Astrocyte of the spinal cord (primary cell): ENCODE measurements at places on chromosomes 5 and 9.

DNA sequence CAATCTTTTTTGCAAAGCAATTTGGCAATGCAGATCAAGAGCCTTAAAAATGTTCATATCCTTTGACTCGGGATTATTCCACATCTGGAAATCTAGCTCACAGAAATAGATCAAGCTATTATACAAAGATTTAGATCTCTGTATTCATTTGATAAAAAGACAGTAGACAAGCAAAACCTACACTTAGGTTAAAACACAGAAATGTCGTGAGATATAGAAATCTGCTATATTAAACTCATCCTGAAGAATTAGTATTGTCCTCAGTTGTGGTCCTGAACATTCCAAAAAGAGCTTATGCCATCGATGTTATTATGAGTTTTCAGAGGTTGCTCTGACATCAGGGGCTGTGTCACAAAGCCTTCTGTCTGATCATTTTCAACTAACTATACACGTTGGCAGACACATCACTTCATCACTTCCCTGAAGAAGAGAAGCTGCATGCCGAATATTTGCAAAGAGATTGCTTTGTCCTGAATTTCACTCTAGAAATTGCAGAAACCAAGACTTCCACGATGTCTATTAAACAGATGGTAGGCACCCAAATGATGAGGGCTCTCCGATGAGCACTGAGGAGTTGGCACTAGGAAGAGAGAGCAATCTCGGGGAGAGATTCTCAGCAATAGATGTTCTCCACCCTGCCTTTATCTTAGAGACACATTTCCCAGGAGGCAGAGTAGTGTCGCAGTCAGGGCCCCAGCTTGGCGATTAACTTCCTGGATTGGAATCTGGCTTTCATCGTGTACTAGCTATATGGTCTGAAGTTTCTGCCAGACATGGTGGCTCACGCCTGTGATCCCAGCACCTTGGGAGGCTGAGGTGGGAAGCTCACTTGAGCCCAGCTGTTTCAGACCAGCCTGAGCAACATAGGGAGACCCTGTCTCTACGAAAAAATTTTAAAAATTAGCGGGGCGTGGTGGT lies 1.9 kb upstream of the UBTD2 start:
- no peak for DNase-seq

DNA sequence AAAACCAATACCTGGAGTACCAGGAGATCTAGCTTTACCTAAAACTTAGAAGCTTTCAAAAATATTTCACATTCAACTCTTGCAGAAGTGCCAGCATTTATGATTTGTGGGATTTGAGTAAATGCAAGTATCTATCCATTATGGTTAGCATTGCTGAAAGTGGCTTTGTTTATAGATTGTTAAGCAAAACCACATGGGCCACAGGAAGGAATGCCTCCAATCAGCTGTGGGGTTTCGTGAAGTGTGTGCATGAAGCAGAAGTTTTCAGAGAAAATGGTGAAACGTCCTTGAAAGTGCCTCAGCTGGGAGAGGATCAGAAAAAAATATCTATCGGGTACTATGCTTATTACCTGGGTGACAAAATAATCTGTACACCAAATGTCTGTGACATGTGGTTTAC lies 4.2 kb downstream of the LECT2 start:
- DNase-seq, result peak; percentile 25

- no peak for DNase-seq
Observed at GRCh38 chr5:135891791-135892190, 3.9 kb downstream of the IL9 start.

- no peak for DNase-seq
Observed at GRCh38 chr9:131731237-131731636, 8.6 kb downstream of the RAPGEF1 start.

GRCh38 chr5:11289208-11289607 lies 528.2 kb upstream of the DAP start:
- DNase-seq, result no peak

DNA sequence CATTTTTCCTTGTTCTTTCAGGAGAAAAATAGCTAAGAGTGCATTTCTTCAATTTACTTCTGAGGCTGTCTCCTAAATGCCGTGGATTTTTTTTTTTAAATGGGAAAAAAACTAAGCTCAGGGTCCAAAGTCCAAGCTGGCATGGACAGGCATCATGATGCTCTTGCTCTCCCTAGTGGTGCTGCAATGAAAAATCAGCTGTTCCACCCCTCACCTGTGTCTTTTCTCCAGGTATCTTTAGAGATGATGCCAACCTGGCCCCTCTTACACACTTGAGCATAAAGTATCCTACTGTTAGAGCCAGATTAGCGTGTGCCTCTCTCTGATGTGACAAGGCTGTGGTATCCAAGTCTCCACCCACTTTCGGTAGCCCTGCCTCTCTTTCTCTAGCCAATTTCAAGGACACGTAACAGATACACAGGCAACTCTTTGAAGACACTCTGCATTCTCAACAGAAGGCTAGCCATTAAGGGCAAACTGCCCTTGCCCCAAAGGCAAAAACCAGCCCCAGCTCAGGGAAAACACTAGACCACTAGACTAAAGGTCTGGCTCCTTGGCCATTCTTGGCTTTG lies 208.8 kb downstream of the SAXO1 start:
- no peak for DNase-seq

- DNase-seq, result no peak
Observed at GRCh38 chr9:92980085-92980745, 32.9 kb downstream of the FGD3 start.

- no peak for DNase-seq
Observed at GRCh38 chr9:94985649-94986048, 259.1 kb downstream of the AOPEP start.

GRCh38 chr9:94277885-94278536 lies 18.9 kb downstream of the ZNF169 start:
- DNase-seq, result no peak

DNA sequence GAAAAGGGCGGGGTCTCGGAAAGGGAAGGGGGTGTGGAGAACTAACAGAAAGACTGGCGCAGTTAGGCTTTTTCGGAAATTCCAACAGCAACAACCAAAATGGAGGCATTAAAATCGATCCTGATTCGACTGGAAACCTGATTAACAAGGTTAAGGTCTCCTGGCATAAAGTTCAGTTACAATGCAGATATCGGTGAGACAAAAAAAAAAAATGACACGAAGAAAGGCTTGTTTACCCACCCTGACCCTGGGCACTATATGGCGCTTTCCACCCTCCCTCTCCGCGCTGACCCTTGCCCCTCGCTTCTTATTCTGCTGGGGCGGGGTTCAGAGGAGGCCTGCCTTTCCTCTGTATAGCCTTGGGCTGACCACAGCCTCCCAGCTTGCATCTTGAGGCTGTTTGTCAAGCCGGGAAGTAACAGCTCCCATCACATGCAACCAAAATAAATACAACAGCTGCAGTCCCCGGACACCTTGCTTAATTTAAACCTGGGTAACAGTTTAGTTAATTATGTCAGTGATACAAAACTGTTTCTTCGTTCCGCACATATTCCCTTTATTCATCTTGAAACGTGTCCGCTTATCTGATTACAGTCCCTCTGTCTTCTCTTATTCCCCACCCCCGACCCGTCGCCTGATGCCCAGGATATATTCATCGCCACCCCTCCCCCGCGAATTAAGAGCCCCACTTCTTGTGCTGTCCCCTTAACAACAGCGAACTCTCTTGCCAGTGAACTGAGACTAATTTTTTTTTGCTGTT lies 795 bp upstream of the PJA2 start:
- DNase-seq, result peak; percentile 86

DNA sequence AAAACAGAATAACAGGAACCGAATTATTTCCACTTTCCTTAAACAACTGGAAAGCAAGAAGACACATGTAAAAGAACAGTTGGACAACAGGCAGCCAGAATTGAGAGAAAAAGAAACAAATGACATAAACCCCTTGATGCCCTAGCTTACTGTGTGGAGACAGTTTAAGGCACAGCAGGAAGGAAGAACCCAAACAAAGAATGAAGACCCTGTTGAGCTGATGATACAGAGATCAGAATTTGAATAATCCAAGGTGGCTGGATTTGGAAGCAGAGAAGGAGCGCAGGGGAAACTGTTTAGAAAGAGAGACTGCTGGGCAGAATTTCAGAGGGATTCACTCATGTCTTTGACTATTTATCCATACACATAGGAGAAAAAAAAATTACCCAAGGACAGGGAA lies 316.3 kb upstream of the POU5F2 start:
- peak; percentile 20 for DNase-seq

DNA sequence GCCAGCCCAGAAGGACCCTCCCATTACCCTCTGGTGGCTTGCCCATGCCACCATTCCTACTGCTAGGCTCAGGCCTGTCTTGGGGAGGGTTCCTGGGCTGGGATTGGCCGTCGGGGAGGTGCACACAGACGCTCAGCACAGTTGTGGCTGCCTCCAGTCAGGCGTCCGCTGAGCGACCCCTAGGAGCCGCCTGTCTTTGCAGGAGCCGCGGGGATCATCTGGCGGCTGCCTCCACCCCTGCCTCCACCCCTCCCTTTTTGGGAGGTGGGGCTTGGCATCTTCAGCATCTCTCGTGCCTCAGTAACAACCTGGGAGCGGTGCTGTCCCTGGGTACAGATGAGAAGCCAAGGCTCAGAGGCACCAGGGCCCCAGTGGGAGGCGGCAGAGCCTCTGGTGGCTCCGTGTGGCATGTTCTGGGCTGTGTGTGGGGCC lies 39.6 kb downstream of the RXRA start:
- peak; percentile 43 for DNase-seq

GRCh38 chr9:132690696-132691095 lies 20.4 kb downstream of the GTF3C4 start:
- no peak for DNase-seq

- no peak for DNase-seq
Observed at GRCh38 chr5:180080486-180081280, 9.1 kb upstream of the RNF130 start.

DNA sequence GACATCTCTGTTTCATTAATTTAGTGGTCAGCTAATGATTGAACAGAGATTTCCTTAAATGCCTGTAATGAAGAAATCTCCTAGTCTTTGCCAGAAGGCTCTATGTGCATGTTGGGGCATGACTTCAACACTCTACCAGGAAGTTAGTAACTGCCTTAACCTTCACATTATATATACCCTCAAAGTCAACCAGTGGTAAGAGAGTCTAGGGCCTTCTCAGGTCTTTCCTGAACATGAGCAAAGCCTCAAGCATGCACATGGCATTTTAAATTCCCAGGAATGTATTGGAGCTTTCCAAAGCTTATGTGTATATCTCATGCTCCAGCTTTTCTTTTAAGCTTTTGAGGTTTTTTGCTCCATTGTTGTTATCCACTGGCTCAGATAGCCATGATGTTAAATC lies 388.3 kb downstream of the ARRDC3 start:
- DNase-seq, result no peak

- no peak for DNase-seq
Observed at GRCh38 chr9:119334745-119335144, 34.5 kb downstream of the BRINP1 start.

DNA sequence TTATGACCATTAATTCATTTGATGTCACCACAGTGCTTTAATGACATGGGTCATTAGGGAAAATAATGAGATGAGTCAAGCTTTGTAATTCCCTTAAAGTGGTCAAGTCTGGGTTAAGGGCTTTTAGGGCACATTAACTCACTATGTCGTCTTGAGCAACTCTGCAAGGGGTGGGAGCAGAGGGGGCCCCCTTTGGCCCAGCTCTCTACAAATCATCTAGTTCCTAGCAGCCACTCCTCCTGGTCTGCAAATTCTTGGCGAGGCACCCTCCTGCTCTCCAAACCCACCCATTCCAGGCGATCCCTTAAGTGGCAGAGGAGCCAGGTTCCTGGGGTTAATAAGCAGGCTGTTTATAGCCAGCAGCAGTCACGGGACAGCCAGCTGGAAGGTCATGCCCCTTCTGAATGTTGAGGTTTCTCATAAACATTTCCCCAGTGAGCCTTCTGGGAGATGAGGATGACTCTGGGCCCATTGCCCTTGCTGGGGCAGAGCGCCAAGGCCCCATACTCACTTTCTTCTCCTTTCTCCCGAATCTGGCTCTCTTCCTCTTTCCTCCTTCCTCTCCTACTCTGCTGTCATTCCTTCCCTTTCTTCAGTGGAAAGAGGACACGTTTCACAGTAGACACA lies 14.3 kb upstream of the GPX3 start:
- DNase-seq, result no peak

DNA sequence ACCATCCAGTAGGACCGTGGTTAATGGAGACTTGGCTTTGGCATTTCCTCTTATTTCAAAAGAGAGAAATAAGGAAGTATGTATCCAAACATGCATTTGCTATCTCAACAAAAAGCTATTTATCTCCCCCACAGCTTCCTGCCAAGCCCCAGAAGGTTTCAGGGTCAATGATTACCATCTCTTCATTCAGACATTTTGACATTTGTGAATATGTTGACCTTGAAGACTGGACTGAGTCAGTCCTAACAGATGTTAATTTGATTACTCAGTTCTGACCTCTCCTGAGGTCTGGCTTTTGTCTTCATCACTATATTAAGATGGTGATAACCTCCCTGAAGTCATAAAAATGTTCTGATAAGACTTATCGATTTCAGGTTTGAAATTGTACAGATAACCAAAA lies 479.4 kb downstream of the AGTPBP1 start:
- peak; percentile 6 for DNase-seq

- no peak for DNase-seq
Observed at GRCh38 chr9:101126556-101126955, 98.0 kb downstream of the PLPPR1 start.

- DNase-seq, result no peak
Observed at GRCh38 chr5:37839407-37840052, at the start of gene GDNF. GDNF (minus strand) TSS chr5:37840041; CDS start chr5:37834796, 5,245 bp downstream.

- no peak for DNase-seq
Observed at GRCh38 chr5:9831823-9832222, 201.7 kb upstream of the TAS2R1 start.

GRCh38 chr5:38783011-38783561 lies 62.7 kb upstream of the OSMR start:
- DNase-seq, result peak; percentile 99

GRCh38 chr9:97855486-97855875 lies 2.5 kb downstream of the FOXE1 start:
- no peak for DNase-seq

DNA sequence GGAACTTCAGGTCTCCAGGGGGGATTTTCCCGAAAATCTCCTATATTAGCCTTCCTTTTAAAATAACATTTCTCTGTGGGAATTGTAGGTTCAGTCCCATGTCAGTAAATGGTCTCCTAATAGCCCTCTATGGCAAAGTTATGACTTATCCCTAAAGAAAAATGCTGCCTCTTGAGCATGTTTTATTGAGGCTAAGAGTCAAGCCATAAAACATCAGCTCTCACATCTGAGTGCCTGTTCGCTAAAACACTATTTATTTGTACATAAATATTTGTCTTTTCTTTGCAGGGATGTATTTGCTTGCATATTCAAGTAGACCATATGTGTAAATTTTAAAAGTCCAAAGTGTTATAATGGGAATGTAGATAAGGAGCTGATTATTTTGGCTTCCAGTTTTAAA lies 160.4 kb downstream of the PRDM6 start:
- DNase-seq, result no peak

- DNase-seq, result no peak
Observed at GRCh38 chr9:71693607-71694006, 74.7 kb downstream of the CEMIP2 start.

DNA sequence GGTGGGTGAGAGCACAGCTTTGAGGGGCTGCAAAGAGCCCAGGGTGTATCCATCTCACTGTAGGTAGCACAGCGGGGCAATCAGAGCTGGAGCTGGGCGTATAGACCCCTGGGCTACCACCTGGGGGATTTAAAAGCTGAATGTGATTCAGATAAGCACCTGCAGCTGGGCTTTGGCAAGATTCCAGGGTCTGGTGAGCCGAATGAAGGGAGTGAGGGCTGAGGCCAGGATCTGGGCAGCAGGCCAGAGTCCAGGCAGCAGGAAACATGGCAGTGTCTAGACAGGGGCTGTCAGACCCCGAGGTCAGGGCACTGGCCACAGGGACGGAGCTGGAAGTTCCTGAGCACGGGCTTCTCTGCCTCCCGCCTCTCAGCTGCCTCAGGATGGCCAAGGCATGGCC lies 8.7 kb downstream of the ASS1 start:
- peak; percentile 51 for DNase-seq

GRCh38 chr5:757346-757930 lies 27.1 kb downstream of the ZDHHC11B start:
- DNase-seq, result no peak
